ENCODE measurements at places on chromosomes 7 and 10. TPM values are rescaled to one million over a fixed set of nuclear protein-coding genes. Genes with fewer than 3 reads are reported as not detected.

Gene OR2A12
- not detected for total RNA-seq

Gene PDZD8
- total RNA-seq, result 23.7 TPM

Gene ICA1
- total RNA-seq, result 0.13 TPM

Gene UPF2
- total RNA-seq, result 15.6 TPM

Gene SUN3
- not detected for total RNA-seq

Gene VGF
- total RNA-seq, result 0.26 TPM

Gene MNX1
- not detected for total RNA-seq

Gene SLK
- total RNA-seq, result 40.9 TPM

Gene ZNF655
- total RNA-seq, result 62.3 TPM

Gene HMX2
- not detected for total RNA-seq

Gene CAV2
- total RNA-seq, result 186 TPM

Gene SMO
- 17.6 TPM for total RNA-seq

Gene NUPR2
- not detected for total RNA-seq

Gene SKAP2
- total RNA-seq, result 8.2 TPM

Gene PPP1R17
- not detected for total RNA-seq

Gene SGMS1
- total RNA-seq, result 36.4 TPM

Gene GHRHR
- not detected for total RNA-seq

Gene PALD1
- 0.40 TPM for total RNA-seq

Gene ANK3
- total RNA-seq, result 67.8 TPM

Gene ITPRID1
- not detected for total RNA-seq

Gene CYCS
- 34.7 TPM for total RNA-seq

Gene WIPF3
- total RNA-seq, result 0.07 TPM

Gene SFRP5
- not detected for total RNA-seq

Gene ELN
- total RNA-seq, result 82.6 TPM

Gene TRPV6
- total RNA-seq, result not detected

Gene TAS2R5
- total RNA-seq, result 1.6 TPM

Gene SVOPL
- total RNA-seq, result not detected

Gene CEP41
- 7.5 TPM for total RNA-seq

Gene TRIM50
- not detected for total RNA-seq

Gene C10orf105
- under 0.01 TPM for total RNA-seq

Gene BTBD16
- not detected for total RNA-seq

Gene OR2A1
- total RNA-seq, result 0.07 TPM

Gene HABP2
- not detected for total RNA-seq

Gene RBM20
- 2.4 TPM for total RNA-seq

Gene AOC1
- not detected for total RNA-seq

Gene MALRD1
- 0.07 TPM for total RNA-seq

Gene RASA4B
- 7.7 TPM for total RNA-seq

Gene NAT16
- not detected for total RNA-seq

Gene AMZ1
- total RNA-seq, result 0.50 TPM
